Central memory CD8-positive, alpha-beta T cell (primary cell): ENCODE measurements at places on chromosomes 3 and 15.

DNA sequence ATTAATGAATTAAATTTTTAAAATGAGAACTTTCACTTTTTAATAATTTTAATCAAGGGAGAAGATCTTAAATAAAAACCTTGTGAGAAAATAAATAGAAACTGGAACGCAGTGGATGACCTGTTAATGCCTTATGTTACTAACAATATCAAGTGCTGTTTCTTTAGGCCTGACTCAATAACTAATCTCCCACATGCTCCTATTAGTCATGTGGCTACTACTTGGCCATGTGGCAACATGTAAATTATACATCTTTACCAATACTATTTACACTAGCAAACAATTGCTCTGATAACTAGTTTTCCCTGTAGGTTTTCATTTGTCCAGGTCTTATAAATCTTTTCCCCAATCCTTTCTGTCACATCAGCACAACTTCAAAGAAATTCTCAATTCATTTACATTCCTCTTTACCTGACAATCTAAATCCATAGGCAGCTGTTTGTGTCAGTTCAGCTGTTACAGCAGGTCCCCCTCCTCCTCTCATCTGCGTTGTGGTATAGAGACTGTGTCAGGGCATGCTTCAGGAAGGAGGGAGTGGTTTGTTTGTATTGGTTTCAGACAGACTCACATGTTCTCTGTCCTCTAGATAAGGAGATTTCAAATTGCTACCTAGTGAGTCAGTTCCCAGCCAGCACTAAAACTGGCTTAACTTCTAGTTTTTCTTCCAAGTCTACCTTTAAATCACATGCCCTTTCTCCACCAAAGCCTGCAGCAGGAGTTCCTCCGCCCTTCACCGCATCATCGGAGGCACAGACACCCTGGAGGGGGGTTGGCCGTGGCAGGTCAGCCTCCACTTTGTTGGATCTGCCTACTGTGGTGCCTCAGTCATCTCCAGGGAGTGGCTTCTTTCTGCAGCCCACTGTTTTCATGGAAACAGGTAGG is 11.3 kb upstream of the C3orf52 start:
- DNase-seq = no peak

DNA sequence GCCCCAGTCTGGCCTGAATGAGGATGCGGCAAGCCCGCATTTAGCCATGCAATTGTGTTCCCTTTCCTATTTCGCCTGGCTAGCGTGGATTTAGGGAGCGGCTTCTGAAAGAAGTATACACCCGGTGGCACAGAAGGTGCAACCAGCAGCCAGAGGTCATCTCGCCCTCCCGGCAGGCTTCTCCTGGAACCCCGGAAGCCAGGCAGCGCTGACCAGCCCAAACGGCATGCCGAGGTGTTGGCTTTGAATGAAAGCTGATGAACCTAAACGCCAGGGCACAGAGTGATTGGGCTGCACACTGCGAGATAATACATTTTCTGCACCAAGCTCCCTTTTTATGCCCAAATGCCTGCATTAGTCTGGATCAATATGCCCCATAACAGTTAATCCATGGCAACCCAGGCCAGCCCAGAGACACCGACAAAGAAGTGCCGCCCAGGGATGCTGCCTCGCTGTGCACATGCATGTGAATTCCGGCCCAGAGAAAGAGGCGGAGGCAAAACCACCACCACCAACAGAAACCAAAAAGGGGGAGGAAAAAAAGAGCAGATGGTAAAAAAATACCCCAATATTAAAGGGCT is 1.4 kb downstream of the SRGAP3 start:
- DNase-seq = no peak

DNA sequence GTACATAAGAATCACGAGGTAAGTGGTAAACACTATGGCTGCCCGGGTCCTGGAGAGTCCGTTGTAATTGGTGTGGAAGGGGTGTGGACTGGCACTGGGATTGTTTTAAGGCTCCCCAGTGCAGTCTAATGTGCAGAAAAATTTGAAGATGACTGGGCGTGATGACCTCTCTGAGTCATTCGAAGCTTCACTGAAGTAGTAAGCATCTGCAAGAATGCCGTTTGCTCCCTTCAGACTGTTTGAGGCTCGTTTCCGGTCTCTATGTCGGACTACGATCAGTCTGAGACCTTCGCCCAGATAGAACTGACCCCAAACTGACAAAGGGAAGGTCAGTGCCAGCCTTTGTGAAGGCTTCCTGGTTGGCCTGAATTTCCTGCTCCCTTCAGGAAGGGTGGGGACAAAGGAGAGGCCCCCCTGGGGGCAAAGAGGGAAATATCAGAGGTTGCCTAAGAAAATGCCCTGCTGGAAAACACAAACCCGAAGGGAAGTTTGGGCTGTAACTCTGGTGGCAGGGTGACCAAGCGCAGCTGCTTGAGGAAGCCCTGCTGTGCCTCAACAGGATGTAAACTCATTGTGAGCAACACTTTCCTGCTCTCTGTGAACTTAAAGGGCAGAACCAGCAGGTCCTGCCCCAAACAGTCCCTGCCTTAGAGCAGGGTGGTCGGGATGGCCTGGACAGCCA is 34.6 kb downstream of the BTD start:
- no peak for DNase-seq

- DNase-seq = no peak
Observed at GRCh38 chr15:40069178-40070165, 30.5 kb upstream of the SRP14 start.

GRCh38 chr3:61667814-61668213 is 106.4 kb downstream of the PTPRG start:
- DNase-seq = no peak

DNA sequence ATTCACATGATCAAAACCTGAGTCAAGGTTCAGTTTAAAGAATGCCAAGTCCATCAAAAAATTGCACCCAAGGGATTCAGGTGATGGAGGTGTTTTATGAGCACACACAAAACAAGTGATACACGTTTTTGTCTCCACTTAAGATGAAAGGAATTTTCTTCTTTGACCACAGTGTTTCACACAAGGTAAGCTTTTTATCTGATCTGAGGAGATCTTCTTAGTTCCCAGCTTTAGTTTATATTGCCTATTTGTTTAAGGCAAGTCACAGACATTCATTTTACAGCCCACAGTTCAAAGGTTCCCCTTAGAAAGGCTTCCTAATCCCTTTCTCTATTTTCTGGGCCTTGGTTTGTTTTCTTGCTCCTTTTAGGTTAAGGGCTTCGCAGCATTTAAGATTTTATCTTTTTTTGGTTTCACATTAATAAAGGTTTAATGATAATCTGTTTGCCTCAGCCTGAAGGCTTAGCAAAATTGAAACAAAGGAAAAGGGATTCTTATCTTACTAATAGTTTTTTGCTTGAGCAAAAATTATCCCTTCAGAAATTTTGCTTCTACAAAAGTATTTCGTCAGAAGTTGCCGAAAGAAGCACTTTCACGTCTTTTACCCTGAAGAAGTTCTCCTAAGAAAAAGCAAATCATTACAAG is 420.5 kb upstream of the NAALADL2 start:
- no peak for DNase-seq

GRCh38 chr3:22895671-22896070 is 307.5 kb upstream of the UBE2E2 start:
- DNase-seq = no peak

GRCh38 chr3:187024536-187025226 is 94.4 kb downstream of the ST6GAL1 start:
- DNase-seq = no peak

DNA sequence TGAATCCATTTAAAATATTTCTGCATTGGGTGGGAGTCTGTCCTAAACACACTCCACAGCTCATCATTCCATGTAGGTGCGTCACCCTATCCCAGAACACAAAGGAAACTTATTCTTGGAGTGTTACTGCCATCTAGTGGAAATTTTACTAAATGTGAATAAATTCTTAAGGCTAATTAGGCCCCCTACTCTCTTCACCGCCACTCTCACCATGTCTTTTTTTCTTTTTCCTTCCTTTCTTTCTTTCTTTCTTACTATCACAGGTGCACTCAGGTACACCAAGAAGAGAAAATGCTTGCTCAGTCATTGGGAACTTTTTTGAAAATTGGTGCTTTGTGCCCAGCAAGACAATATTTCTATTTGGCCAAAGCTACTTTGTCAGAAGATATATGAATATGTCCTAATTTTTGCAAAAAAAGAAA is 26.4 kb upstream of the ATP8B4 start:
- no peak for DNase-seq

- no peak for DNase-seq
Observed at GRCh38 chr15:35929740-35930444, 383.9 kb upstream of the DPH6 start.

GRCh38 chr3:156628836-156629618 is 45.4 kb upstream of the TIPARP start:
- no peak for DNase-seq

DNA sequence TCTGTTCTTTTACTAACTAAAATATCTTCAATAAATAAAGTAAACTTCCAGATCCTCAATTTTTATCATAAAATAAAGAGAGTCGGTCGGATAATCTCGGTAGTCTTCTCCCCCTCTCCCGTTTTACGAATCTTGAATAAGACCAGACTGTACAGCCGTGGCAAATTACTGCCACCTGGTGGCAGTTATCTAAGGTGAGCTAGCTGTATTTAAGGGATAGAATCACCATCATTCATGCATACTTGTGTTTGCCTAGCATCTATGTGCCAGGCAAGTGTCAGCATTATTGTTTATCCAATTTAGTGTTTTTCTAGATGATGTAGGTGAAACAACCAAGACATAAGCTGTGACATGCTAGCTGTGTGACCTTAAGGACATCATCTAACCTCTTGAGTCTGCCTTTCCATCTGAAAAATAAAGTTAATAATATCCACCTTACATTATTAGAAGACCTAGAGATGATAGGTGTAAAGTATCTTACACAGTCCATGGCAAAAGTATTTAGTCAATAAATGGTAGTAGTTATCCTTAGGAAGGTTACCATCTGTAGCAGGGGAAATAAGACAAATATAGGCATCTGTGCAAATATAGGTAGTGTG is 21.3 kb downstream of the DUT start:
- DNase-seq = peak; percentile 17

DNA sequence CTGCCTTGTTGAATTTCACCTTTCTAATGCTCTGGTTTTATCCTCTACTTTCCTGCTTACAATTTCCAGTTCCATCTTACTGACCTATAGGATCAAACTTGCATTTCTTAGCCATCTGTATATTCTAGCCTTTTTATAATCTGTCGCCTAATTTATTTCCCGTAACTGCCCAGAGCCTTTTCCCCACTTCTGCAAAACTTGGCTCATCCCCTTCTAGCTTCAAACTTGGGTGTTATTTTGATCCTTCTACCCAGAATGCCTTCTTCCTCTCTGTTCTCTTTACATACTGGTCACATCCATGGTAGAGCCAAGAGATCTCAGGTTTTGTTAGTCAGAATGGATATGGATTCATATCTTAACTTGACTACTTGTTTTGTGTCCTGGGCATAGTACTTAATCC is 2.6 kb downstream of the SACM1L start:
- DNase-seq = no peak

GRCh38 chr3:82143661-82144412 is 382.4 kb upstream of the GBE1 start:
- no peak for DNase-seq

DNA sequence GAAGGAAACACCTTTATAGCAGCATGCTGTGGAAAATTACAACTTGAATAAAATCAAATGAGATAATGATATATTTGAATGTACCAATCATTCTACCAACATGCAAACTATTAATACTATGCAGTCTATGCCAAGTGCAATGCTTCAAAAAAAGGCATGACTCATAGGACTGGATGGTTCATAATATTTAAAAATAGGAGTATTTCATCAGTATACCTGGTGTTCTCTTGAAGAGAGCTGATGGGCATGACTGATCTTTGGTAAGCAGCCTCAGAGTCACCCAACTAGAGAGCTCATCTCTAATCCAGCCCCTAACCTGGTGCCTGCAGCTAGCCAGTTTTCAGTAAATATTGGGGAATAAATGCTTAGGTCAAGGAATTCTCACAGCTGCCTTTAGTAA is 434.7 kb upstream of the ARRDC4 start:
- DNase-seq = no peak

- DNase-seq = no peak
Observed at GRCh38 chr3:22451501-22451900, 700.5 kb upstream of the ZNF385D start.

- no peak for DNase-seq
Observed at GRCh38 chr3:18295171-18295920, 129.8 kb downstream of the SATB1 start.

DNA sequence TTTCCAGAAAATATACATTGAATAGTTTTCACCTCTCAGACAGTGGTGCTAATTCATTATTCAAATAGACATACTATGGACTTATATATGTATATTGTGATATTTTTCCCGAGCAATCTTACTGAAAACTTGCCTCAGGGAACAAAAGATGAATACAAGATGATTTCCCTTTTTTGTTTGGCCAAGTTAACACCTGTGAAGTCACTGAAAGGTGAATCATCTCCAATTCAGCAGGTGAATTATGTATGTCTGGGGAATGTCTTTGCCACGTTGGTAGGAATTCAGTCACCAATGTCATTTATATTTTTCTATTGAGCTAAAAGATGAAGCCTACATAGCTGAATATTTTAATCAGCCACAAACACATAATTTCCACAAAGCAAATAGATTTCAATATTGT is 88.2 kb downstream of the GPR156 start:
- DNase-seq = no peak

DNA sequence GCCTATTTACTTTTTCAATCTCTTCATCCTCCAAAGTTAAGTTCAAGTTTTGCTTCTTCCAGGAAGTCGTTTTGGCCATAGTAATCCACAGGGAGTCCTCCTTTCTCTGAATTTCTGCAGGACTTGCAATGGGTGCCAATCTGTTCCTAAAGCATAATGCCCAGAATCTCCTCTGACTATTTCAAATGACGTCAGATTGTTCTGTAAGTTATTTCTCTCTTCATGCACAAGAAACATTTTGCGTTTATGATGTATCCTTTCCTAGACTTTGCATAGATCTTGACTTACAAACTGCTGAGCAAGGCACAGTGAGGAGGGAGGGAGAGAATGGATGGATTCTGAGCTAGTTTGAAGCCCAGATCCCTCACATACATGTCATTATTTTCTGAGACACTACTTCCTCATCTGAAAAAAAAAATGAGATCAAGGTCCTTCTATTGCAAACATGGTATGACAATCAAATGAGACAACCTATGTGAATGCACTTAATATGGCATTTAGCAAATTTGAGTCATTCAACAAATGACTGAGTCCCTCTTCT is 103.1 kb downstream of the MEX3B start:
- DNase-seq = no peak

- DNase-seq = no peak
Observed at GRCh38 chr3:72347819-72348319, 500.4 kb downstream of the SHQ1 start.

DNA sequence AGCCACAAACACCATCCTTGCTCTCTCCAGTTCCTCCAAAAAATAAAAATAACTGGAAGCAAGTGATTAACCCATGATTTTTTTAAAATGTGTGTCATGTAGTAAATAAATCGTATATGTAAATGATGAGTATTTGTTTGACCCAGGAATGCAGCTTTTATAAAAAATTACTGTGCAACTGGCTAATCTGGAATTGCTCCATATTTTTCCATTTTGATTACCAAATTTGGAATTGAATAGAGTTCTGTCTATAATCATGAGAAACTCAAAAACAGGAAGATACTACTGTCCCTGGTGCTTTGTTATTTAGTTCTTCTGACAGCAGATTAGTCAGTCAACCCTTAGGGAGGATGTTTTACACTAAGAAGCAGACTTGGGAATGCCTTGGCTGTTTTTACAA is 116.2 kb downstream of the CCNL1 start:
- no peak for DNase-seq

- DNase-seq = no peak
Observed at GRCh38 chr15:67641453-67641852, 99.0 kb downstream of the MAP2K5 start.

- DNase-seq = no peak
Observed at GRCh38 chr15:58686286-58686685, 63.2 kb downstream of the ADAM10 start.
